Retina (tissue), 1 donor: ENCODE measurements at places on chromosomes 1 and 21.

GRCh38 chr1:66159800-66160199 lies 367.1 kb downstream of the PDE4B start:
- DNase-seq, result no peak

DNA sequence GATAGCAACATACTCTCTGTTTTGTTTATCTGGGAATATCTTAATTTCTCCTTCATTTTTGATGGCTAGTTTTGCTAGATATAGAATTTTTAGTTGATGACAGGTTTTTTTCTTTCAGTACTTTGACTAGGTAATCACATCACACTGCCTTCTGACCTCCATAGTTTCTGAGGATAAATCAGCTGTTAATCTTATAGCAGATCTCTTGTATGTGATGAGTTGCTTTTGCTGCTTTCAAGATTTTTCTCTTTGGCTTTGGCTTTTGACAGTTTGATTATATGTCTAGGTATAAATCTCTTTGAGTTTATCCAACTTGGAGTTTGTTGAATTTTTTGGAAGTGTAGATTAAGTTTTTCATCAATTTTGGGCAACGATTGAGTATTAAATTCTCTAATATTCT lies 142.6 kb downstream of the ZNF644 start:
- no peak for DNase-seq

- DNase-seq, result no peak
Observed at GRCh38 chr1:205633421-205633976, 1.7 kb upstream of the ELK4 start.

DNA sequence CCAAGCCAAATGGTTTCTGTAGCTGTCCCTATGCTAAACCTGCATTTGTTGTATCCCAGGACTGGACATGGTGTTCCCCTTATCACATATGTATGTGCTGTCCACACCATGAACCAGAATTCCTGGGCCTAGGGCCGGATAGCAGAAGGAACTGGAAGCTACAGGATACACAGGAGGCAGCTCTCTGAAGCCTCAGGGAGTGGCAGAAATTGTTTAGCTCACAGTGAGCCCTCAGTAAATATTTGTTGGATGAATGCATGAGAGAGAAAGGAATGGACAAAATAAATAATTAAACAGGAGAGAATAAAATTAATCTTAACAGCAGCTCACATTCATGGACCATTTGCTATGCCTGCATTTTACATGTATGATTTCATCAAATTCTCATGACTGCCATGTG lies 2.1 kb downstream of the NIPAL3 start:
- no peak for DNase-seq

GRCh38 chr1:223815865-223816264 lies 29.9 kb downstream of the TP53BP2 start:
- no peak for DNase-seq

DNA sequence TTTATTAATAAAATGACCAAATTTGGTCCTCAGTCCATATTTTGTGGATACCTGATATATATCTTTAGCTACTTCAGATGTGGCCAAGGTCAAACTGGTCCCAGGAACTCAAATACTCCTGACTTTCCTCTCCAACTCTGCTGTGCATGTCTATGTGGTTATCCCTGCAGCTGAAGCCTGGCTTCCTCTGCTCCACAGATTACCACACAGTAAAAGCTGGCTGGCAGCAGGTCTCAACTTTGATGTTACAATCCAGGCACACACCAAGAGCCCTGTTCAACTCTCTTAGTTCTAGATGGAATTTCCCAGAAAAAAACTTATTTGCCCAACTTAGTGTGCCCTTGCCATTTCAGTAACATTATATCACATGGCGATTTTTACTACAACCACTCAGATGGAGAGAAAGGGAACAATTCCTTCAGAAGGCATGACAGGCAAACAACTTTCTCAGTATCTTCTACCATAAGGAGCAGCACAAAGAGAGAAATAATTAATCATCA lies 479.5 kb downstream of the PLPP3 start:
- DNase-seq, result no peak

GRCh38 chr1:63877816-63878215 lies 104.0 kb downstream of the ROR1 start:
- DNase-seq, result no peak

DNA sequence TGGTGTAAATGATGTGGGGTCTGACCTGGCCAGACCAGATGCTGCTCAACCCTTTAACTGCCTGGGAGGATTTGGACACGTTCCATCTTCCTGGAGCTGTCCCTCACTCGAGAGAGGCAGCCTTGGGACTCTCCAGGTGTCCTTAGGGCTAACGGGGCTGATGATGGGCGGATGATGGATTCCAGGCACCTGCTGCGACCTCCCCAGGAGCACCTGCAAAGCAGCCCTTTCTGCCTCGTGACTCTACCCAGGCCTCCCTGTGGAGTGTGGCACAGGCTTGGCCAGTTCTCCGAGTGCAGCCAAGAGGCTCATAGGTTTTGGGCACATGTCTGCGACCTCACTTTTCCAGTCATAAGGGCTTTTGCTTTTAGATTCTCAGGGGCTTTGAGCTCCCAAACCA lies 12.3 kb upstream of the TRIM17 start:
- no peak for DNase-seq

- DNase-seq, result no peak
Observed at GRCh38 chr21:37562920-37563640, 196.5 kb downstream of the DYRK1A start.

- DNase-seq, result no peak
Observed at GRCh38 chr1:85283475-85284199, 7.2 kb upstream of the BCL10 start.

- peak; percentile 92 for DNase-seq
Observed at GRCh38 chr1:31762726-31763670, 1.1 kb downstream of the ADGRB2 start.

DNA sequence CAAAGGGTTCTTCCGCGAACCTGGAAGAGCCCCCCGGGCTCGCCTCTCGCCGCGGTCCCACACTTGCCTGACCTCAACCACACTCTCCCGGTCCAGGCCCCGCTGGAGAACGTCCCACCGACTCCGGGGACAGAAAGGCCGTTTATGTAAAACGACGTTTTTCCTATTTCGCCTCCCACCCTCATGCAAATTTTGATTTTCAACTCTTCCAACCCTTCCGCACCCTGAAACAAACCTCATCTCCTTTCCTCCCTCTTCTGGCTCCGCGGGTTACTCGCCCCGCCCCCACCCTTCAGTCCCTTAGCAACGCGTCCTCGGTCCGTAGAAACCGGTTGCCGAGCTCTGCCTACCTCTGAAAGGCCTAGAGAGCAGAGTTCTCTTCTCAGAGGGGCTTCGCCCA lies at the start of gene C1orf141:
TSS of gene C1orf141 (minus strand) at position 276 of the 400 bp plus-strand sequence. CDS start 7,730 bp downstream, outside the sequence.
- peak; percentile 82 for DNase-seq

GRCh38 chr1:220267630-220268029 lies 4.6 kb downstream of the RAB3GAP2 start:
- DNase-seq, result no peak

DNA sequence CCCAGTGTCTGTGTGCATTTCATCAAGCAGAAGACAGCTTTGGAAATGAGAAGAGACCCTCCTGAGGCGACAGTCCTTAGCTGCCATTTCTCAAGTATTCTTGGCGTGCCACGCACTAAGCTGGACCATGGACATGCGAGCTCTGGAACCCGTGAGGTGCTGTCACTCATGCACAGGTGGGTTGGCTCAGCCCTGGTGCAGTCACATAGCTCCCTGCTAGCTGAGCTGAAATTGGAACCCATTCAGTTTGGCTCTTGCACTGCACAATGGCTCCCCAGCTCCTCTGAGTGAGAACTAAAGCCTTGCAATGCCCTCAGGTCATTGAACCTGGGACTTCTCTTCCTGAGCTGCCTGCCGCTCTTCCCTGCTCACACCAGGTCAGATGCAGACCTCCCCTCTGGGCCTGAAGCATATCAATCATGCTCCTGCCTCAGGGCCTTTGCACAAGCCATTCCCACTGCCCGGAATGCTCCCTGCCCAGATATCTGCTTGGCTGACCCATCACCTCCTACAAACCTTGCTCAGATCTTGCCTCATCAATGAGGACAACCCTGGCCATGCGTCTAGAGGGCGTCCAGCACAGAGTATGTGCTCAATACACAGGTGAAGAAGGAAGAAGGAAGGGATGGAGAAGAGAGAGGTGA lies 6.3 kb upstream of the SRARP start:
- DNase-seq, result no peak

GRCh38 chr1:246058466-246058865 lies 448.6 kb downstream of the SMYD3 start:
- no peak for DNase-seq

GRCh38 chr1:177925006-177925405 lies 44.9 kb downstream of the SEC16B start:
- DNase-seq, result no peak

DNA sequence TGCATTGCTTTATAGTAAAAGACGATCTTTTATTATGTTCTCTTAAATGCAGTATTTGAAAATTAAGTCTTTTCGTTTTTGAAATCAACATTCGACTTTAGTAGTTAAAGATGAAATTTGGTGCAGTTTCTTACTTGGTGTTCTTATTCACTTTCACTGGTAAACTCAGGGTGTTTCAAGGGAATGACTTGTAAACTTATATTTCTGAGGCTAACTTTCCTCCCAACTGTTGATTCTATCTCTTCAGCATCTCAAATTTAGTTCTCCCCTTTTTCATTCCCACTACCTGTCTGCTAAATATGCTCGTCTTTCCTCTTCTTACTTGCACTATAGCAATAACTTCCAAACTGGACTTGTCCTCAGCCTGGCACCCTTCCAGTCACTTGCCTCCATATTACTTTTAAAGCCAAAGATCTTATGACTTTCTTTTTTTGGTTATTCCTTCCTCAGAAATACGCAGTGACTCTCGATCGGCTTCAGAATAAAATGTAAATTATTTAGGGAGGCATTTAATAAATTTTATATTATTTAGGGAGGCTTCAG lies 988 bp downstream of the SLC35A3 start:
- no peak for DNase-seq

- DNase-seq, result no peak
Observed at GRCh38 chr21:31647650-31648049, 11.8 kb upstream of the SOD1 start.

DNA sequence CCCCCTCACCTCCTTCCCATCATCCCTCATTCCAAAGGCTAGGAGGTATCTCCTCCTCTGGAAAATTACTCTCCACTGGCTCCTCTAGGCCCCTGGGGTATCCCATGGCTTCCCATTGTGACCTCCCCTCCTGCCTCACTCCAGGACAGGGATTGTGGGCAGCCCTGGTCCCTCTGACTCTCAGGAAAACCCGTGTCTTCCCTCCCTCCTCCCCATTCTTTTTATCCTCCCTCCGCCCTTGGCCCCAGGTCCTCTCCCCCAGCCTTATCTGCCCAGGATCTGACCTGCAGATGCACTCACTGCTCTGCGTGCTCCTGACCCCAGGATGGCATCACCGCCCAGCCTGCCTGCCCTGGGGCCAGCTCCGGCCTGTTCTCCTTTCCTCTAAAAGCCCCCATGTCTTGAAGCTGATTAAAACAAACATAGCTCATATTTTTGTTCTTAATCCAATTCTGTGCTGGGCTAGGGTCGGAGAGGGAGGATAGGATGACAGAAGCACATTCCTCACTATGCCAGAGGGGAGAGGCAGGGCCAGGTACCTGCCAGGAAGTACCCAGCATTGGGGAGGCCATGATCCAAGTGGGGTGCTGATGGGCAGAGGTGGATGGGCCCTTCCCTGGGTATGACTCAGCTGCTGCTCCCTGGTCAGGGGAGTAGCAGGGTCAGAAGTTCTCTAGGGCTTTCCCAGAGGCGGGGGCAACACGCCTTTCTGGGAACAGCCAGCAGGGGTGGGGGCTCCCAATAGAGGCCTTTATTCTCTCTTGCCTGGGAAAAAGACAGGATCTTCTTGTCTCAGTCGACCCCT lies 13.8 kb upstream of the UBL4B start:
- no peak for DNase-seq

DNA sequence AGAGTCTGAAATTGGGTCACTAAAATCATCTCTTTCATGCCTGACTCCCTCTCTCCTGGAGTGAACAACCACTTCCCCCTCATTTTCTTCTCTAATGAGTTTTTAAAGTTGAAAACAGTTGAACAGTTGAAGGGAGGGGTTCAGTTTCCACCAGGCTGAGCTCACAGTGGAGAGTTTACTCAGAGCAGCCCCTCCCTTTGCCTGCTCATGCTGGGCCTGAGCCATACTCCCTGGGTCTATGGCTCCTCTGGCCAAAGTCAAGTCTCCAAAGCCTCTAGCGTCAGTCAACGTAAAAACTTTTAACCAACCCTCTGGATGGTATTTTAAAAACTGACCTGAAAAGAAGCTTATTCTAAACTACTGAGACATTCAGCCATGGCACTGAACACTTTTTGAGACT lies 100.8 kb upstream of the RNPC3 start:
- DNase-seq, result peak; percentile 9

GRCh38 chr21:38323721-38324531 lies 67.1 kb downstream of the KCNJ15 start:
- DNase-seq, result no peak

- DNase-seq, result no peak
Observed at GRCh38 chr1:48099072-48099773, 102.0 kb upstream of the TRABD2B start.

DNA sequence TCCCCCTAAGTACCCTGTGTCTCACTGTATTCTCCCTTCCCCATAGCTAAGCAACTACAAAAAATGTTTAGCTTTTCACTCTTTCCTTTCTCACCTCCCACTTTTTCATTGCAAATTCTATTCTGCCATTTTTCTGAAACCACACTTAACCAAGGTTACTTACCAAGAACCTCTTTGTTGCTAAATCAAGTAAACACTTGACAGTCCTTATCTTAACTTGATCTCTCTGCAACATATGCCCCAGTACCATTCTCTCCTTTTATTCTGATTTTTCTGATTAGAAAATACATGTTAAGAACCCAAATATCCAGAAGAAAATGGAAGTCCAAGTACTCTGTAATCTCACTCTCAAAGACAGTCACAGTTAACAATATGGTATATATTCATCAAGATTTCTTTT lies 16.0 kb downstream of the EVI5 start:
- no peak for DNase-seq
